ENCODE measurements at places on chromosomes 3 and 15.

DNA sequence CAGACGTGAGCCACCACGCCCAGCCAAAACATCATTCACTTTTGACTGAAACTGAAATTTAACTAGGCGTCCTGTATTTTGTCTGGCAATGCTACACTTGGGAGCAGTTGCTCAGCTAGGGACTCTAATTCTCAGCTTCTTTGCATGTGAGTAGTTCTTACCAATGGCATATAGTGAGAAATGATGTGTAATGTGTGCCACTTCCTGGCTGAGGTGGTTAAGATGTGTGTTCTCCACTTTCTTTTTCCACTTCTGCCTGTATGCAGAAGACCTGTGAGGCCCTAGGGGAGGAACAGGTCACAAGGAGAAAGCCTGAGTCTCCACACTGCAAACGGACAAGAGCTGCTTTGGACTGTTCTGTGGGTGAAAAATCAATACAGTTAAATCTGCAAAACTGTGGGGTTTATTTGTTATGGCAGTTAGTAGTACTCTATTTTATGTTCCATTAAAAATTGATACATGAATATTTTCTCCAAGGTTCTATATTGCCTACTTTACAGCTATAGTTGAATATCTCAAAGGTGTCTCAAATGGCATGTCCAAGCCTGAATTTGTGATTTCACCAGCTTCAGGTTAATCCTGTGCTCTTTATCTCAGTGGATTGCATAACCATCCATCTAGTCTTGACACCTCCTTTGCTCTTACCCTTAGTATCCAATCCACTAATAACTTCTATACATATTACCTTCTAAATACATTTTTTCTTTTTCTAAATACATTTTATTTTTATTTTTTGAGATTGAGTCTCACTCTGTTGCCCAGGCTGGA is 59.3 kb downstream of the NR1D2 start:
- no peak for DNase-seq

GRCh38 chr3:111702996-111703985 is 108.1 kb upstream of the ZBED2 start:
- no peak for DNase-seq

- no peak for DNase-seq
These were observed 52.1 kb downstream of the CMTM8 start for GRCh38 chr3:32290619-32291018.

DNA sequence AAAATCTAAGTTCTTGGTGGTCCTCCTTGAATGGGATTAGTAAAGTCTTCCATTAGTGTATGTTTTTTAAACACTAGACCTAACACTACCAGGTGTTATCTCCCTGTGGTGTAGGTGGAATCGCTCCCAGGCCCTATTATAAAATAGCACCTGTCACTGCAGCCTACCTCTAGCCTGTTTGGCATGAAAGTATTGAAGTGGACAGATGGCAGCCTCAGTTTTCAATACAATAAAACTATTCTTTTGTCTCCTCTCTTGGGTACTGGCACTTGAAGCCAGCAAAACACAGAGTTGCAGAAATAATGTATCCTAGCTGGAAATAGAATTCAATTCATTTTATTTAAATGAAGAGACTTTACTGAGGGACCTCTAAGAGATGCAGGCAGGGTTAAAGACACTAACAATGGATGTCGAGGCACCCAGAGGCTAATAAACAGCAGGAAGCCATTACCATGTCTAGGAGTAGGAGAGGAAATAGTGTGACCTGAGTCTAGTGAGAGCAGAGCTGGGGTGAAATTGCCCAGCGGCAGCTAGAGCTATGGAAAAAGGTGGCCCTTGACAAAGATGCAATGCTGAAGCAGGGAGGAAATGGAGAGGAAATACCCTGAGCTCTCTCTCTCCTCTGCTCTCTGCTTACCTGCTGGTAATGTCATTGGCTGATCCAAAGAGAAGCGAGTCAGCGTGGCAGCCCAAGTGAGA is 49.1 kb upstream of the TMEM158 start:
- no peak for DNase-seq

DNA sequence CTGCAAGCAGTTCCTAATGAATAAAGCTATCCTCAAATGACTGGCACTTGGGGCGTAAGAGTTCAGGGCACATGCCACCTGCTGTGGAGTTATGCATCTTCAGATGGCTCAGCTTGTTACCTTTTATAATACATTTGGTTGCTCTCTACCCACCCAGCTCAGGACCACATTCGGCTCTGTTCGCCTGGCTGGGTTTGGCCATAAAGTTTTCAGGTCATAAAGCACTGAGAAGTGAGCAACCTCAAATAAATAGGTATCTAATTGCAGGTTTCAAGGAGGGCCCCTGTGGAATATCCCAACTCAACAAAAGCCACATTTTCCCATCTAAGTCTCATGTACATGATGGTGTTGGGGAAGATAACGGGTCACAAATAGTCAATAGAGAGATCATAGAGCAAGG is 727.3 kb downstream of the GRM7 start:
- no peak for DNase-seq

DNA sequence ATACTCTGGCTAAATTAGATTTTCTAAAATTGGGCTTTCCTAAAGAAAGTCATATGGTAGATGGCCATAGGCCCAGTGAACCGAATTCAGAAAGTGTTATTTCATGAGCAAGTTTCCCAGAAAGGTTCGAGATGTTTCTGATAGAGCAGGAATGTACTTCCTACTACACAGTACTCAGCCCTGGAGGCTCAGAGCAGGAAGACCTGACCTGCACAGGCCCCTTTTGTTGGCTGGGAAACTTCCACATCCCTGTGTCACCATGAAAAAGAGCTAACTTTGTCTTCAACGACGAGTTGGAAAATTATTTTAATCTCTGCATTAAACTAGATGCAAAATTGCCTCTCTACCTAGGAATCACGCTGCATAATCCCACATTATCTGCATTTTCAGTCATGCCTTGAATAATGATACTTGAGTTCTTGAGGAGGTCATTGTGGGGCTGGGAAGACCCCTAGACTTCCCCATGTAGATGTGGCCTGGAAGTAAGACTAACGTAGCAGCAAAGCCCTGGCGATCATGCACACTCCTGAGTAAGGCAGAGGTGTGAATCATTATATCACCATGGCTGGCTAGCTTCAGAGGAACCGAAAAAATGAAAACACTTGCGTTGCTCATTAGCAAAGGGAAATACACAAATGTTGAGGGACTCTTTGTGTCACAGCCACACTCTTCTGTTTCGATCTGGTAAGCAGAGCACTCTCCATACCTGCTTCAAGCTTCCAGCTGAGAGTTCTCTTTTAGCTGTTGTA is 47.1 kb downstream of the CMTM7 start:
- DNase-seq, result peak; percentile 85

DNA sequence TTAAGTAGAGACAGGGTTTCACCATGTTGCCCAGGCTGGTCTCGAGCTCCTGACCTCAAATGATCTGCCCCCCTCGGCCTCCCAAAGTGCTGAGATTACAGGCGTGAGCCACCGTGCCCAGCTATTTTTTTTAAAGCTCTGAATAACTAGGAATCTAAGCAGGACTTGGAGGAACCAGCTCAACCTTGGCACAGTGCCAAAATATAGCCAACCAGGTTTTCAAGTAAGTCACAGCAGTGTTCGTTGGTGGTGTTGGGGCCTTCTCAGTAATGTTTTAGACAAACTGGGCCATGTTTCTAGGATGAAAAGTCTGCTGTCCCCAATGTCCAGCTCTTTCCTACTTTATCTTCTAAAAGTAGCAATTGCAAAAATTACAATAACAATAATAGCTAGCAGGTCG is 6.4 kb upstream of the ADAM10 start:
- DNase-seq, result no peak

GRCh38 chr3:72271216-72271615 is 486.3 kb upstream of the PROK2 start:
- DNase-seq, result no peak

DNA sequence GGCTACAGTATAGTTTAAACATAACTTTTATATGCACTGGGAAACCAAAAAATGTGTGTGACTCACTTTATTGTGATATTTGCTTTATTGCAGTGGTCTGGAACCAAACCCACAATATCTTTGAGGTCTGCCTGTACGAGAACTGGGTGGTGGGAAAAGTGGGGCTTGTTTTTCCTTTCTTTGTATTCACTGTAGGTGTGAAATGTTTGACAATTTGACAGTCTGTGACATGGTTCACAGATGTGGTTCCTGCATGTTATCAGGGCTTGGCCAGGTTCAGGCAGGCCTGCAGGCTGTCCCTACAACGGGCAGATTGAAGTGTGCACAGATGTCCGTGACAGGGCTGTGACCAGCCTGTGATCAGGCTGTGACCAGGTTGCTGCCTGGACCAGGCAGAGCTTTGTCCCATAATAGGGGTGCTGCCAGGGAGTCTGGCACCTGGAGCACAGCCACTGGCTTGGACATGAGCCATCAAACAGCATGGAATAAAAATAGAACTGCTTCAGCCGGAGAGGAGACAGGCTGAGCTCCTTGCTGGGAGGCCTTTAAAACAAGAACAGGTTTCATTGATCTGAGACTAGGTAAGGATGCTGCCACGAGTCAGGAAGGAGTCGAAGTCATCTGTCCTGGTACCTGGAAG is 61.0 kb downstream of the KLF13 start:
- no peak for DNase-seq

DNA sequence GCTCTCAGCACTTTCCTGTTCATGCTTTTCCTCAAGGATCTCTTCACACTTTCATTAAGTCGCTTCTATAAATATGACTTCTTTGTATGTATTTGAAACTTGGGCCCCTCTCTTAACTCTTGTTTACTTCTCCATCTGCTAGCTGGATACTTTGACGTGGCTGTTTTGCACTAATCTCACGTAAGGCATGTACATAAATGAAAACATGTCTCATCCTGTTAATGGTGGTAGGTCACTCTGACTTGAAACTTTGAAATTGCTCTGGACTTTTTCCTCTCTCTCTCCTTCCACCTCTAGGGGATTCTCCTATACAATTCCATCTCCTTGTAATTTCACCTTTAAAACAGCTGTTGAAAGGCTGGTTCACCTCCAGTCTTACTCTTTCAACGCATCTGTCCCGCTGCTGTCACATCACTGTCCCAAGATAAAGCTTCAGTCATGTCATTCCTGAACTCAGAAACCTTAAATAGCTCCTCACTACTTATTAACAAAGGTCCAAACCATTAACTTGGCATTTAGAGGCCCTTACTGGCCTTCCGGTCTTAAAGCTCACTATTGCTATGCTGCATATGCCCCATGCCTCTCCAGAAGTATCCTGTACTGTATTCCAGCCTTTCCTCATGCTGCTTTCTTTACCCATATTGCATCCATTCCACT is 1.2 kb downstream of the BLOC1S6 start:
- no peak for DNase-seq

DNA sequence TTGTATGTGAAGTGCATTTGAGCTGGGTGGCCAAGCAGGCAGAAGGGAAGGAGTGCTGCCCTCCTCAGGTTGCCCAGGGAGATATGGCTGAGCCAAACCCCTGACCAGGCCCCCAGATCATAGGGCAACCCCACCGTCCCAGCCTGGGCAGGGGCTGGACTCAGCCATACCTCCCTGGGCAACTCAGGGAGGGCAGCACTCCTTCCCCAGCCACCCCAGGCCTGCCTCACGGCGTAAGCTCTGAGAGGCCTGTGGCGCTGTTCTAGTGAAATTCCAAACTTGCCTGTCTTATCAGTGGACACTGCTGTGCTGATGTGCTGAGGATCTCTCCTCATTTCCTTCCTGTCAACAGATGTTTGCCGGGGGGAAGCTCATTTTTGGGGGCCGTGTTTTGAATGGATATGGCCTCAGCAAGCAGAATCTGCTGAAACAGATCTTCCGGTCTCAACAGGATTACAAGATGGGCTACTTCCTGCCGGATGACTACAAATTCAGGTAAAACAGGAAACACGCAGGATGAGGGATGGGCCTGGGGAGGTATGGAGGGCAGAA is 57.6 kb upstream of the FGD5 start:
- peak; percentile 35 for DNase-seq

All from GM10248 (cell line).